ENCODE measurements at places on chromosomes 7 and 10. TPM values are rescaled to one million over a fixed set of nuclear protein-coding genes. Genes with fewer than 3 reads are reported as not detected.

DNA sequence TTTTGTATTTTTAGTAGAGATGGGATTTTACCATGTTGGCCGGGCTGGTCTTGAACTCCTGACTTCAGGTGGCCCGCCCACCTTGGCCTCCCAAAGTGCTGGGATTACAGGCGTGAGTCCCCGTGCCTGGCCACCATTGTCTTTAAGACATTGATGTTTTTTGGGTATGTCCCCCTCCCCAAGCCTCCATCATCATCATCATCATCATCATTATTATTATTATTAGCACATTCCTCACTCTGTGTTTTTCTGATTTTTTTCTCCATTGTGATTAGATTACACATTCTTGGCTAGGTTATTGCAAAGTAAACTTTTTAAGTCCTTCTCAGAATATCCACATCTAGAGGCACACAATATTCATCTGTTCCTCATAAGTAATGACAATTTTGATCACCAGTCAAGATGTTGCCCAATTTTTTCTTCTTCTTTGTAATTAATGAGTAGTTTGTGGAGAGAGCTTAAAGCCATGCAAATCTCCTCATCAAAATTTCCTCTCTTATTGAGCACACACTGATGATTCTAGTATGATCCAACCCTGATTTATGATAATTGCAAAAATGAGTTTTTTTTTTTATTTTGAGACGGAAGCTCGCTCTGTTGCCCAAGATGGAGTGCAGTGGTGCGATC, 47.5 kb downstream of the EPC1 start:
- no peak for DNase-seq

DNA sequence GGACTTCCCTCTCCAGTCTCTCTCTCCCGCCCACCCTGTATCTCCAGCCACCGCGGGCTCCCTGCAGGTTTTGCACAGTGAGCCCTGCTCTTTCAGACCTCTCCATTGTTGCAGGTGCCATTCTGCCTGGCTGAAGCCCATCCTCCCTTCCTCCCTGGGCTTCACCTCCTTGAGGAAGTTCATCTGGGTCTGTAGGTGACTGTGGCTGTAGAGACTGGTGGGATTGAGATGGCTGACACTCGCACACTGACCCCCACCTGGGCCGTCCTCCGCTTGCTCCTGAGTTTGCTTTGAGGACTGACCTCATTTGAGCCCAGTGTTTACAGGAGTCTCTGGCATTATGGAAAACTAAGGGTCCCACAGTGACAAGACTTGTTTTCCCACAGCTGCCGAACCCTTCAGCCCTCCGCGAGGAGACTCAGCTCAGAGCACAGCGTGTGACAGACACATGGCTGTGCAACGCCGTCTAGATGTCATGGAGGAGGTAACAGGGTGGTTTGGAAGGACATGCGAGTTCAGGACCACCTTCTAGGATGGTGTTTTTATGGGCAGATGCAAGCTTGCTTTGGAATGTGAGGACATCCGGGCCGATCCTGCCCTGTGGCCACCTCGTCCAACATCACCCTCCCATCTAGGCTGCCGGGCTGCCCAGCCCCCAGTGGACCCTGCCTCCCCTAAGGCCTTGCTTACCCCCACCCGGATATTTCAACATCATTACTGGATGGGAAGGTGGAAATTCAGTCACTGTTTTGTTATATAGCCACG, 9.3 kb downstream of the PLAC9 start:
- no peak for DNase-seq

DNA sequence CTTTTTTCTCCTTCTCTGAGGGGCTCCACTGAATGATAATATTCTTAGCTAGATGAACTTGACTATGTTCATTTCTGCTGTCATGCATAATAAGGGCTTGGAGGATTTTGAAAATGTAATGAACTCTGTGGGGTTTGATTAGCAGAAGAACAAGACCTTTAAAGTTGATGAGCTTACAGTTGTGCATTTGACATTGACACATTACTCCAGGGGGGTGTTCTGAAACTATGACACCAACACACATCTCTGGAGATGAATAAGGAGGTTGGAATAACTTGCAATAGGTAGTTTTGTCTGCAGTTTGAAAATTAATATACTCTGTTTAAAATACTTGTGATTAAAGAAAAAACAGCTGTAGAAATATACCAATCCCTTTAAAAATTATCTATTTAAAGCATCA, 80.3 kb downstream of the ANK3 start:
- no peak for DNase-seq

DNA sequence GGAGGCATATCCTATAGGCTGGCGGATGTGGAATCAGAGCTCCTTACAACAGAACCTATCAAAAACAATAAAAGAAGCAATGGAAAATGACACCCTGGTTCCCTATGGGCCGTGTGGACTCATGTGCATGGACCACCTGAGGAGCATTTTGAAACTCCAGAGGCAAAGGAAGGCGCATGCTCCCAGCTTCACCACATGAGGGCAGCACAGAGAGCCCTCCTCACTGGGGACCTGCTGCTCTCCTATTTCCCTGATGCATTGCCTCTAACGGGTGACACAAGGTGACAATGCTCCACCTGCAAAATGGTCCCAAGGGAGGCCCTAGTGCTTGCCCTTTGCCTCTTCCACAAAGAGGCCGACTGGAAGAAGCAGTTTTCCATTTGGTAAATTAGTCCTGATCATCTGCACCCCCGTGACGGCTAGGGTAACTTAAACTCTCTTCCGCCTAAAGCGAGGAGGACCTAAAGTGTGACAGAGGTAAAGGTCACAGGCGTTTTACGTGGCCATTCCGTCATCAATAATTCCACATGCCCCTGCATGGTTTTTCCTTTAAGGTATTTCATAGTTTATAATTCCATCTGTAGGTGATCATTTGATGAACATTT, 67.7 kb downstream of the GPAM start:
- DNase-seq: no peak

DNA sequence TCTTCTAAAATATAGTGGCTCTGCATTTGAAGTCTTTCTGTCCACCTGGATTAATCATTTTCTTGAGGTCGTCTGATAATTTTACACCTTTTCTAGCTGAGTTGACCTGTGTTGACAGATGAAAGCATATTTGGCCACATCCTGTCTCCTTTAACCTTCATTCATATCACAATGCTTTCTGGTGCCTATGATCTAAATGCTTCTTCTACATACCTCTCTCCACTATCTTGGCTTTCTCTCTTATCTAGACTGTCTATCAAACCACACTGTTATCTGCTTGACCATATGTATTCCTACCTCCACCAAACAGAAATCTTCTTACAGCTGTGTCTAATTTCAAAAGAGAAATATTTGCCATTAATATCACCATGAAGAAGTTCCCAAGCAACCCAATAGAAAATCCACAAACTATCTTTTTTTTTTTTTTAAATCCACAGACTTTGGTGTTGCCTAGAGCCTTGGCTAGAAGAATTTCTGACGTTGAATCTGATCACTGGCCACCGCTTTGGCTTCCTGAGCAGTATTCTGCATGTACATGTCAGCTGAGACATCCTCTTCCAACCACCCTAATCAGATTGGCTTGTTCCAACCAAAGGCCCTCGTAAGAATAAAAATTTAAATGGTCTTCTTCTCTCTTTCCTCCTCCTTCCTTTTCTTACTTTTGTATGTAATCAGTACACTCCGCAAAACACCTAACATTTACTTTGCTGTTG, 66.3 kb upstream of the SP4 start:
- DNase-seq: no peak

GRCh38 chr10:59750155-59750945, 2.9 kb downstream of the MRLN start:
- no peak for DNase-seq

- no peak for DNase-seq
These were observed 36.9 kb upstream of the FAM20C start for GRCh38 chr7:155469-155900.

DNA sequence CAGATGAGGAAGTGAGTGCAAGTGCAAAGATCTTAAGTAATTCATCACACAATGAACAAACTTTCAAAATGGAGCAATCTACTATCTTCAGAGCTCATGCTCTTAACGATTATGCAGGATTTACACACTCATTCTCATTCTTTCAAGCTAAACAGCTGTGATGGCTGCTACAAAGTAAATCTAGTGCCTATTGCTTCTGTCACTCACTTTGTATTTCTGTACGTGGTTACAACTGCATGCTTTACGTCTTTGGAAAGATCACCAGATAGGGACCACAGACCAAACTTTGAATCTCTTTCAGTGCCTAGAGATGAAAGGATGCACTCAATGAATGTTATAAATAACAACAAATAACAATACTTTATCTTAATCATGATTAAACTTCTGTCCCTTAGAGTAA, 194.6 kb downstream of the MAGI2 start:
- no peak for DNase-seq

GRCh38 chr7:22700559-22701002, 26.4 kb upstream of the IL6 start:
- no peak for DNase-seq

DNA sequence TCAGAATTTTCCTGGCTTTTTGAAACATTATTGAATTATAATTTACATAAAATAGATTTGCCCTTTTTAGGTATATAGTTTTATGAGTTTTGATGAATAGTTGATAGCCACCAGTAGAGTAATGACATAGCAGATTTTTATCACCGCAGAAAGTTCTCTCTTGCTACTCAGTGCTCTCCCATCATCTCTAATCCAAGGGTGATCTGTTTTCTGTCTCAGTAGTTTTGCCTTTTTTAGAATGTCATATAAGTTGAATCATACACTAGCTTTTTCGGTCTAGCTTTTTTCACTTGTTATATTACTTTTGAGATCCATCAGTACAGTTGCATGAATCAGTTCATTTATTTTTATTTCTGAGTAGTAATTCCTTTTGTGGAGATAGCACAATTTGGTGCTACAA, 17.9 kb downstream of the RSBN1L start:
- no peak for DNase-seq

- no peak for DNase-seq
These were observed 103.4 kb downstream of the EGFR start for GRCh38 chr7:55122263-55122662.

DNA sequence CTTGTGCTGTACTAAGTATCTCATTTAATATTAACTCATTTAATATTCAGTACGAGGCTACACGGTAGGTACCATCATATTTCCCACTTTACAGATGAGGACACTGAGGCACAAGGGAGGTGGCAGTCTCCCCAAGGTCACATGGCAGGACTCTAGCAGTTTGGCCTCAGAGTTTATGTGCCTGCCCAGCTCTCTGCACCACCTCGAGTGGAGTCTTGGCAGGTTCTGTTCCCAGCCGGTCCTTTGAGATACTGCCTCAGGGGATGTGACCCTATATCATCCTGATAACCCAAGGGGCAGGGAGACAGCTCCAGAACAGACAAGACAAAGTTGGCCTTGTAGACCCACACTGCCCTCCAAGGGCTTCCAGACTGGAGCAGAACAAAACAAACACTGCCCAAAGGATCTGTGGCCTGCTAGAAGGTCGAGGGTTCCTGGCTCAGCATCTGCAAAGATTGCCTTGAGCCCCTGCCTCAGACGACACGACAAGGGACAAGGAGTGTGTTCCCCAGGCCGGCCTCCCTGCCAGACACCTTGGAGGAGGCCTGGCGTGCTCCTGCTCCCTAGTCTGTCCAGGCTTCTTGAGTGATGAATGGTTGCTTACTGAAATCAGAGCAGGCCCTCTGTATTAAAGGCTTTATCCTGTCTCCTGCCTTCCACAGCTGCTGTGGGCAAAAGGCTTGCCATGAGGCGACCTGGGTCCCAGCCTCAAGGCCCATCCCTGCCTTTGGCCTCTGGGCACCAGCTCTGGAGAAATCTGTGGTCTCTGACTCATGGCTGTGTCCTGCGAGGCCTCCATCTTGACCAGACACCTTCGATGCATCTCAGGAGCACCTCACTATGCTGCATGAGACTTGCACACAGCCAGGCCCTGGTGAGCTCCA, 3.9 kb upstream of the PWWP2B start:
- DNase-seq: no peak

- no peak for DNase-seq
These were observed 140.7 kb downstream of the GLI3 start for GRCh38 chr7:42096268-42096667.

DNA sequence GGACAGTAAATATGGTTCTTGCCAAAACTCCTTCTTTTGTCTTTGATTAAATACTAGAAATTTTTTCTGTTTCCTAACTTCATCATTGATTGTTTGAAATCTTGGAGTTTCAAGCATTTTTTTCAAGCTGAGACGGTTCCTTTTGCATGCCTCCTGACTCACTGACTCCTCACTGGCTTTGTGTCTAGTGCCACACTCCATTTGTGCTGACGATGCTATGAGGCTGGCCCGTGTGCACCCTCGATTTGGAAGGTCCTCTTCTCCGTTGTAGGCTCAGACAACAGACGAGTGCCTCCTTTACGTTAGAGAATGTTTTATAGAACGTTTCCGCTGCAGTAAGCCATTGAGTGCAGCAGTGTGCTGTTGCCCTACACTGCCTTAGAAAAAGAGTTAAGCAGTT, 10.8 kb upstream of the CSGALNACT2 start:
- no peak for DNase-seq

DNA sequence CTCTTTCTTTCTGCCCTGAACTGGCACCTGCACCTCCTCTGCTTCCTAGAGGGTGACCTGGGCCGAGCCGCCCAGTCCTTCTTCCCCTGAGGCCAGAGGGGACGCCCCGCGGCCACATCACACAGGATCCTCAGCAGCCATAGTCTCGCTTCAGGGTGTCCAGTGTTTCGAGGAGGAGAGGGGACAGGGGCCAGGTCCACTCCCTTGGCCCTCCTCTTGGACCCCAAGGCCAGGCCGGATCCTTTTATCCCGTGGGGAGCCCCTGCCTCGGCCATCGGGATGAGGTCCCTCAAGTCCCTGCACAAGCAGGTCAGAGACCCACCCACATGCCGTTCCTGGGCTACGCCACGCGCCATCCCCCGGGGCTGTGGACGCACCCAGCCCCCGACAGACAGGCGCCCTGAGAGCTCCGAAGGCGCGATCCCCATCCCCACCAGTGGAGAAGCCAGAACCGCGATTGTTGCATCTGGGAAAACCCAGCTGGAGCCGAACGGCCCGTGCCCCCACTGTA, 3.6 kb downstream of the BHLHA15 start:
- DNase-seq: no peak

- DNase-seq: no peak
These were observed 59.3 kb upstream of the IL6 start for GRCh38 chr7:22667562-22668239.

- DNase-seq: no peak
These were observed 87.4 kb upstream of the ZMIZ1 start for GRCh38 chr10:78981257-78981969.

MMRN2 gene
- polyA plus RNA-seq: 26.7 TPM

MRLN gene
- polyA plus RNA-seq: 0.77 TPM

SHLD2 gene
- 47.3 TPM for polyA plus RNA-seq

FAM171A1 gene
- polyA plus RNA-seq: 92.5 TPM

NPFFR1 gene
- polyA plus RNA-seq: 0.20 TPM

OPN1SW gene
- 1.5 TPM for polyA plus RNA-seq

ATRNL1 gene
- 31.7 TPM for polyA plus RNA-seq

BAIAP2L1 gene
- polyA plus RNA-seq: 14.3 TPM

PDE6C gene
- 0.52 TPM for polyA plus RNA-seq

GRM3 gene
- polyA plus RNA-seq: 0.07 TPM

HHEX gene
- polyA plus RNA-seq: 11.1 TPM

Measured in right renal pelvis (tissue), 4 donors.